ENCODE measurements at places on chromosomes 7 and 10.

DNA sequence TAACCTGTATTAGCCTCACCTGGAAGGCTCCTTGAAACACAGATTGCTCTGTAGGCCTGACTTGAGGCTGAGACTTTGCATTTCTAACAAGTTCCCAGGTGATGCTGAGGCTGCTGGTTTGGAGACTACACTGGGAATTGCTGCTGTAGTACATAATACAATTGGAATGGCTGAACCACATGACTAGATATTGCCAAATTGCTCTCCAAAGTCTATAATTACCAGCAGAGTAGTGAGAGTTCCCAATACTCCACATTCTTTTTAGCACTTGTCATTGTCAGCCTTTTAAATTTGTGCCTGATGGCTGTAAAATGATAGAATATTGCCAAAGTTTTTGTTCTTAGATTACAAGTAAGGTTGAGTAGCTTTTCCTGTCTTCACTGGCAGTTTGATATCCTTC is 39.9 kb downstream of the PLEKHA8 start:
- no peak for DNase-seq

GRCh38 chr7:29106669-29106988 is 39.7 kb downstream of the CPVL start:
- no peak for DNase-seq

GRCh38 chr10:86663046-86663345 is 5.3 kb upstream of the LDB3 start:
- DNase-seq: no peak

- DNase-seq: no peak
Measured at GRCh38 chr7:11709196-11709595, 122.8 kb downstream of the THSD7A start.

DNA sequence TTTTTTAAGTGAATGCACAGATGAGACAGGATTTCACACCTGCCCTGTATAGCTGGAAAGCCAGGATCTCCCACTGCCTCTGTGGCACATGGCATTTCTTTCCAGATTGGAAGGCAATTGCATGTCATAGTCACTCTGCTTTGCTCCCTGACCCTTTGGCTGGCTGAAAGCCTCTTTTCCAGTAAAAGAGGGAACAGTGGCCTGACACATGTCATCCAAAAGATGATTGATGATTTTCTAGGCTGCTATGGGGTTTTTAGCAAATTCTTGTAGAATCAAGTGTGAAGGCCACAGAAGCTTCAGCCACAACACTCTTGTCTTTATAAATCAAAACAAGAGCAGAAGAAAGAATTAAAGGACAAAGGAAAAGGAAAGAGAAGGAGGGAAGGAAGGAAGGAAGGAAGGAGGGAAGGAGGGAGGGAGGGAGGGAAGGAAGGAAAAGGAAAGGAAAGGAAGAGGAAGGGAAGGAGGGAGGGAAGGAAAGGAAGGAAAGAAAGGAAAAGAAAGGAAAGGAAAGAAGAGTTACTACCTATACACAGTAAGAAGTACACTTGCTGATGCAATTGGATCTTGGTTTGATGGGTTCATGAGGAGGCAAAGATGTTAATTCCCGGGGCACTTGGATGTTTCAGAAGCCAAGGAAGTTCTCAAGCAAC is 158.9 kb upstream of the FRMD4A start:
- no peak for DNase-seq

DNA sequence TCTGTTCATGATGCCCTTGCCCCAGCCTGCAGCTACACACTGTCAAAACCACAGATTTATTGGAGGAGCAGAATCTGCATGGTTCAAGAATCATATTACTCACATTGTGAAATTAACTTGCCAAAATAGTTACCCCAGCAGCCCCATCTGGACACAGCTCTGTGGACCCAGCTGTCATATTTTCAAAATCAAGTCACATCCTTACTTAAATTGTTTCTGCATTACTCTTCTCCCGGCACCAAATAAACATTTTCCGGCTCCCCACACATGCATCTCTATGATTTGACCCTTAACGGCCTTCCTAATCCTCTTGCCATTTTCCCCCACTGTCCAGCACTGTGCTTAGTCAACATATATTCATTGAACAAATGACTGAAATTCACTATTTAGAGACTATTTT is 43.8 kb upstream of the GPR26 start:
- DNase-seq: no peak

DNA sequence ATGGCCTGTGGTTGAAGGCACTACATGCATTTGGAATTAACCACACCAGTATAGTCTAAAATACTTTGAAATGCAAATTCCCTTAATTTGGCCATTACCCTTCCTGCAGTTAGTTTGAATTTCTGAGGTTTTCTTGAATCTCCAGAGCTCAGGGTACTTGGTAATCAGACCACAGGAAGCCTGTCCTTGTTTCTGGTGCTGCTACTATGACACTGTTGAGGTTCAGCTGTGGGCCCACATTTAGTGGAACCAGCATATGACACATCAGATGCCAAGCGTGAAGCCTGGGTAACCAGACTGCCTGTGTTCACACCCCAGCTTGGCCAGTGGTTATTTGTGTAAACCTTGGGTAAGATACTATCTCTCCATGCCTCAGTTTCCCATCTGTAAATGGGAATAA is 124.3 kb downstream of the SNX10 start:
- DNase-seq: no peak

DNA sequence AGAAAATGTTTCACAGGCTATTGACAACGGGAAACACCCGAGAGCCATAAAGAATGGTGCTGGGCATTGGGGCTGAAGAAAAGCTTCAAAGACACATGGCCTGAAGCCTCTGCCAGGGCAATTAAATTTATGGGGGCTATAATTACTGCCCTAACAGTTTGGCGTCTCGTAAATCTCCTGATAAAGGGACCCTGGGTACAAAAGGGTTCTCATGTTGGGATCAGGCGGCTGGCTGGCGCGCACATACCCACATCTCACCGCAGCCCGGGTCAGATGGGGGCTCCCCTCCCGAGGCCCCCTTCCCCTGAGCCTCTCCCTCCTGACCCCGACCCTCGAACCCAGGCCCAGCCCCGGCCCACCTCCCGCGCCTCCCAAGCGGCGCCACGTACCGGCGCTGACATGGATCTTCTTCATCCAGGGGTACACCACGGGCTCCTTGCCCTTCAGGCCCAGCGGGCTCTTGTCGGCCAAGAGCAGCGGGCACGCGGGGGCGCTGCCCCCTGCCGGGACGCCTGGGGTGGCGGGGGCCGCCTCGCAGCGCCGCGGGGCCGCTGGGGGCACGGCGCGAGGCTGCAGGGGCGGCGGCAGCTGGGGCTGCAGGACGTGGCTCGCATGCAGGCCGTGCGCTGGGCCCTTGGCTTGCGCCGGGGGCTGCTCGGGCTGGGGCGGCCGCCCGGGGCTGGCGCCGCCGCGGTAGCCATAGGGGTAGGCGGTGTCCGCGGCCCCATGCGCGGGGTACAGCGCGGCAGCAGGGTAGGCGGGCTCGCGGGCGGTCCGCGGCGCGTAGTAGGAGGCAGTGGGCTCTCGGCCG is 623 bp downstream of the HOXA4 start:
- peak; percentile 41 for DNase-seq

GRCh38 chr7:132865366-132866143 is 216.3 kb downstream of the CHCHD3 start:
- DNase-seq: no peak

DNA sequence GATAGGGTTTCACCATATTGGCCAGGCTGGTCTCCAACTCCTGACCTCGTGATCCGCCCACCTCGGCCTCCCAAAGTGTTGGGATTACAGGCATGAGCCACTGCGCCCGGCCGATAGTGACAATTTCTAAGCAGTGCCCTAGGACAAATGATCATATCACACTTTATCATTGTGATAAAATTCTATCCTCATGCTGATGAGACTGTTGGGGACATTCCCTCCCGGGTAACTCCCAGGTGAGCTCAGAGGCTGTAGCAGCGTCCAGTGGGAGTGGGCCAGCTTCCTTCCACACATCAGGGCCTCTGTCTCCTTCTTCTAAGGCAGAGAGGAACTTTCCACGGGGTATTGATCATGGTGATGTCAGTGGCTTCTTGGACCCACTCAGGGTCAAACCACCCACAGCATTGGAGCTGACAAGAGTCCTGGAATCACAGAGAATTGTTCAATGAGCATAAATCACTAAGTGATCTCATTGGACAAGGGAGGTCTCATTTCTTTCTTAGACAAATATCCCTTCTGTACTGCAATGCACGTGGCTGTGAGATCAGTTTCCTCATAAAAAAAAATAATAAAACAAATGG is 256.1 kb downstream of the KLF6 start:
- DNase-seq: no peak

DNA sequence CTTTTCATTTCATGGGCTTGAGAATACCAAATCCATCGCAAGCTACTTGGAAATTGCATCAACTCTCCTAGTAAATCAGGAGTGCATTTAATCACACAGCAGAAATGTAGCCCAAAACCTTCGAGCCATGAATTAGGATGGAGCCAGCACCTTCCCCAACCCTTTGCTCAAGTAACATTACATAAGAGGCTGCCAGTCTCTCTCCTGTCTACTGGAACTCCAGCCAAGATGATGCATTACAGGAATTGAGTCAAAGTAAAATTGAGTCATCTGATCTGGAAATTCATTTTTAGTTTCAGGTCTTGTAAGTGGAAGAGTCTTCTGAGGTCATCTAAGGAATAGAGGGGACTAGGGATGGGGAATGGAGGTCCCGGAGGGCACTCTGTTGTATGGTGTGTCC is 69.7 kb upstream of the FHIP2A start:
- no peak for DNase-seq

DNA sequence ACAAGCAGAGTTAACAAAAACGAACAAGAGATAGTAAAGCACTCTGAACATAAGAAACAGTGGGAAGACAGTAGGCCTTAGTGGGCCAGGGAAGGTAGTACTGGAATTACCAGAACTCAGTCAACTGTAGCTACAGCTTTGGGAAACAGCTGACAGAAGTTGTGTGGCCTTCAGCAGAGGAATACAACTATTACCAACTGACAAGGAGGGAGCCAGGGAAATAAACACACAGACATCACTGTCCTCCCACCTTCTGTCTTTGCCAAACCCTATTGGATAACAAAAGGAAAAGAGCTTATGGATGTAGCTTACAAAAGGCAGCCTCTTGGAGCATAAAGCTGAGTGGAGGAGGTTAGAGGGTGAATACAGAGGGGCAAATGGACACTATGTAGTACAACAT is 15.4 kb downstream of the MICU1 start:
- DNase-seq: no peak

GRCh38 chr10:77457266-77457665 is 180.3 kb downstream of the KCNMA1 start:
- no peak for DNase-seq

GRCh38 chr10:75034131-75034512 is 77.3 kb upstream of the SAMD8 start:
- DNase-seq: no peak

GRCh38 chr7:78195281-78195680 is 396.7 kb downstream of the PHTF2 start:
- DNase-seq: no peak

DNA sequence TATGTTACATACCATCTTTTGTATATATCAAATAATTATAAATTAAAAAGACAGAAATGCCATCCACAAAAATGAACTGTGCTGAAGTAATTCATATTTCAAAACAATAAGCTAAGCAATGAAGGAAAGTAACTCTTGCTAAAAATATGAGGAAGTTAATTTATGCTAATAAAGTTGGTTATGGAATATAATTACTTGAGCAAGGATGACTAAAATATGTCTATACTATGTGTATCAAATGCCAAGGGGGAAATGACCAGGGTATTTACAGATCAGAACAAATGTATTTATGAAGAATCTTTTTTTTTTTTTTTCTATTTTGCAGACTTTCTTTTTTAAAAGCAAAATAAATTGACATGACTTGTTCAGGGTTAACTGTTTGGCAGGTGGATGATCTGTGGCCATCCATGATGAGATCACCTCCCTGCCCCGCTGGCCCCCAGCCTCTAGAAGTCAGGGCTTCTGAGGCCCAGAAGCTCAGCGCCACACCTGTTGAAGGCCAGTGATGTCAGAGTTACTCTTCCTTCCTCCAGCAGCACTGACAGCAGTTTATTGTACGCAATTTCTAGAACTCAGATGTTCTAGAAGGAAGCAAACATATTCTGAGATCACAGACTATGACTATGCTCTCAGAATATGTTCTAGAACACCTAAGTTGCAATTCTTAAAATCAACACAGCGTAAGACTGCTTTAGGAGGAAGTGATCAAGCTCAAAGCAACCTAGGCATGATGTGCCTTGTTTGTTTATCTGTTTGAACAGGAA is 196.1 kb upstream of the KLF14 start:
- no peak for DNase-seq

GRCh38 chr10:25875556-25876165 is 58.4 kb upstream of the MYO3A start:
- DNase-seq: peak; percentile 72

DNA sequence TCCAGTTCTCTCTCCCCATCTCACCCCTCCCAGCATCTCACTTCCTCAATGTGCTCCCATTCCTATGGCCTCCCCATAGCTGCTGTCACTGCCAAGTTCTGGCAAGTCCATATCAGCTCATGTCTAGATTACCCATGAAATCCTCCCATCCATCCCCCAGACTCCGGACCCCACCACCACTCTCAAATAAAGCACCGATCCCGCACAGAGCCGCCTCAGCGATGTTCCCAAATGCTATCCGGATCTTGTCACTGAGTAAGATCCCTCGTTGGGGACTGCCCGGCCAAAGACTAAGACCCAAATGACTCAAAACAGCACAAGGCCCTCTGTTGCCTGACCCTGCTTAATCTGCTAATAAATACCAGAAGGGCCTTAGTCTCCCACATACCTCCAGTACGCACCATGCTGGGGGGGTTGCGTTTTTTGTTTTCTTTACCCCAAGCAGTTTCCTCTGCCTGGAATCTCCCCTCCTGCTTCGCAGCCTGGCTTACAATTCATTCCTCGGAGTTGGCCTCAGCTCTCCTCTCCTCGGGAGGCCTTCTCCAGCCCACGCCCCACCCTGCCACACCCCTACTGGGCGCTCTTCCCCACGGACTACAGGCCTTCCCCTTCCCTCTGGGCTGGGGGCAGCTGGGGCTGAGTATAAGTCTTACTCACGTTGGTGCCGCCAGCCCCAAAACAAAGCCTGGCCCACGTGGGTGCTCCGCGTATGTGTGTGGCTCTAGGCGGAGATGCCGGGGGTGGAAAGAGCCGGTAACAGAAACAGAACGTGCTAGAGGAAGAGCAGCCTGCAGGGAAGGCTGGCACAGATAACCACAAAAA is 1.8 kb upstream of the DUSP5 start:
- no peak for DNase-seq

GRCh38 chr7:47480576-47481538 is 101.1 kb downstream of the TNS3 start:
- DNase-seq: no peak

GRCh38 chr7:150450491-150451001 is at the start of gene GIMAP8:
Gene GIMAP8, plus strand, starts transcription at chr7:150450630. Its CDS starts 16,069 bp downstream, at chr7:150466699.
- DNase-seq: no peak
